ENCODE measurements at places on chromosomes 7 and 10. TPM values are rescaled to one million over a fixed set of nuclear protein-coding genes. Genes with fewer than 3 reads are reported as not detected.

Gene C7orf25
- polyA plus RNA-seq, result 7.8 TPM

Gene CARD11
- not detected for polyA plus RNA-seq

Gene ERVW-1
- polyA plus RNA-seq, result not detected

Gene TRPV5
- polyA plus RNA-seq, result not detected

Gene LIPJ
- not detected for polyA plus RNA-seq

Gene OR9A2
- not detected for polyA plus RNA-seq

Gene AGMO
- polyA plus RNA-seq, result 0.10 TPM

Gene ATOH7
- polyA plus RNA-seq, result 0.12 TPM

Gene HBP1
- 27.2 TPM for polyA plus RNA-seq

Gene BNIP3
- polyA plus RNA-seq, result 57.2 TPM

DNA sequence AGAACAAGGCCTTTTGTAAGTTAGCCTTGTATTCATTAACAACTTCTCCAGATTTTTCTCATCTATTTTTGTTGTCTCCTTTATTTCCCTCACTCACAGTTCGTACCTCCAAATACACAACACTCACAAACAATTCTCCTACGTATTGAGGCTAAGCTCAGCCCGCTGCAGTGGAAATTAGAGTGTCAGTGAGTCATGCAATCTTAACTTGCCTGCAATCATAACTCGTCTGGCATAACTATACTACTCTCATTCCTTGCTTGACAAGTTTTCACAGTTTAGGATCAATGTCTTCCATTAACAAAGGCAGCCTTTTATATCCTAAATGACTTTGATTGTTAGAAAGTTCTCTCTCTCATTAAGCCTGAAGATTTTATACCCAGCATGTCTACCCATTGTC is 23.8 kb downstream of the TMEM196 start:
- DNase-seq, result no peak

GRCh38 chr10:60414111-60414510 is 24.4 kb upstream of the ANK3 start:
- no peak for DNase-seq

DNA sequence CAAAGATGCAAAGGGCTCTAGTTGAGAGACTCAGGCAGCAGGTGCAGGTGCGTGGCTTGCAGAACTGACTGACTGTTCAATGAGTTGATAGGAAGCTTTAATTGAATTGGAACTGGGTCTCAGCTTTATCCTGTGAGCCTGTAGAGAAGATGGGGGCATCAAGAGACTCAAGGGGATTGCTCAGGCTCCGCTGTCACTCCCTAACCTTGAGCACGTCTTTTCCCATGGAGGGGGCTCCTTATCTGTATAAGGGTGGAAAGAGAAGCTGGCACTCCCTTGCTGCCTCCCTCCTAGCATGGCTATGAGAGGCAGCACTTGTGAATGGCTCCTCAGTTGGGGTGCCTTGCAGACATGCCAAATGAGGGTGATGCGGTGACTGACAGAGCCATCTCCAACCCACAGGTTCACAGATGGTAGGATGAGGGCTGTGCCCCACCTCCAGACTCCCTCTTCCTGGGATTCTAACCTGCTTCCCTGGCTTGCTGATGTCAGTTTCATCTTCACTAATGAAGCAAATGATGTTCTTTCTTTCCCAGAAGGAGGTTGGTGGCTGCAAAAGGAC is 12.4 kb upstream of the PLEKHA1 start:
- DNase-seq, result no peak

DNA sequence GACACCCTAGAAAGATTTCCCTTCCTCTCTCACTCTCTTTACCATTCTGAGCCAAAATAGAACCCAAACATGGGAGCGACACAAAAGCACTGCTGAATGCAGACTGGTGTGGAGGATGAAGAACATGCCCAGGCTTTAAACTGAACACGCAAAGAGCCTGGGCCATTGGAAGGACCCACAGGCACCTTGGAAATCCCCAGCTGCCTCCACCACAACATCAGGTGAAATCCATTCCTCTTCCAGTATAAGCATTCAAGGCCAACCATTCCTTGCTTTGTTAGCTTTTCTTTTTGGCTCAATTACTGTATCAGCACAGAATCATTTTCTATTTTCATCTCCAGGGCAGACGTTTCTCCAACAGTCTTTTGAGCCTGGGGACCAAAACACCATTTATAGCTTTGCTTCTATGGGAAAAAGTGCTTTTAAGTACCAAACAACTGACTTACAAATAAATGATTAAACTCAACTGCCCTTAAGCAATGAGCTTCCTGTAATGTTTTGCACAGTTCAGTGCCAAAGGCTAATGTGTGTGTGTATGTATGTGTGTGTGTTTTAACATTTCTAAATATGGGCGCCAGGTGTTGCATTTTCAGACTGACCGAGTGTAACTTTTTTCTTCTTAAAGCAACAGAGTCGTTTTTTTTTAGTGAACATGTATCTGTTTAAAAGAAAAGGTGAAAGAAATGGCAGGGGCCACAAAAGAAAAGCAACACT is 16.2 kb upstream of the BLNK start:
- no peak for DNase-seq

DNA sequence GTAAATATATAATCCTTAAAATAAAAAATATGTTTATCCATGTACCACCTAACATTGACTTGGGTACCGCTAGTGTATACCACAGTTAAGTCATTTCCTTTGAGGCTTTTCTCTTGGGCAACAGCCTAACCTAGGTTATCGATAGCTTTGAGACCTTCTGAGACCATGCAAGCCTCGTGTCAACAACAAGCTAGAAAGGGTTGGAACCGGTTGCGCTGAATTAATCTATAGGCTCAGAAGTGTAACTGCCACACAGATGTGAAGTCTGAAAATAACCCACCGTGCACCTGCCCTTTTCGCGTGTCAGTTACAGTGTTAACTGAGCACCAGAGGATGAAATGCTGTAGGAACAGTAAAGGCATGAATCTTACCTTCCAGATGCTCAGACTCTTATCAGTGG is 59.8 kb downstream of the ARID5B start:
- DNase-seq, result no peak

DNA sequence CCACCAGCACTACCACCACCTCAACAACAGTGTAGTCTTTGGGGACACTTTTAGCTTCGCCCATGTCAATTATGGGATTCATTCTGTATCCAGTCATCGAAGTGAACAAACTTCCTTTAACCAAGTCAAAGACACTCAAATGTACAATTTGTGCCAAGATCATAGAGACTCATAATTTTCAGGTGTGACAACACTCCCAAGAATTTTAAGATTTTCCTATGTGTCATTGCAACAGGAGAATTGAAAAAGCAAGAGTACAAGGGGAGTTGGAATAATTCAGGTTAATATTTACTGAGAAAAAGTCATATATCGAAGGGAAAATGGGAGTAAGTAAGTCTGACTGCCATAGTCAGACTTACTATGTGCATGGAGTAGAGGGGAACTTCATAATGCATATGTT is 26.2 kb downstream of the PON1 start:
- no peak for DNase-seq

DNA sequence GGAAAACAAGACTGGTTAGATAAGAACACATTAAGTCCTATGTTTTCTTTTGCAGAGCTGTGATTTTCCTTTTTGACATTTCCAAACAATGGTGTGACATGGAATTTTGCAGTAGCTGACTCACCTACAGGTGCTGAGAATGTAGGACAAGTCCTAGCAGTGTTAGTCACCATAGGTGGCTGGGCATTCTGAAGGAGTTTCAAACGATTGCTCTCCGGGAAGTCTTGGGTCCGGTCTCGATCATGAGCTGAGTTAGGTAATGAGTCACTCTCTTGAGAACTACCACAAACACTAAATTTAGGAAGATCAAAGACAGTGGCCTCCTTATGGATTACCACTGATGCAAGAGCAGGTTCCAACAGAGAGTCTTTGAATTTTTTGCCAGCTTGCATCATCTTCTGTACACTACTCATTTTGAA is 3.6 kb downstream of the FIGNL1 start:
- no peak for DNase-seq

- DNase-seq, result no peak
These were observed 36.5 kb downstream of the MALSU1 start for GRCh38 chr7:23335621-23336020.

DNA sequence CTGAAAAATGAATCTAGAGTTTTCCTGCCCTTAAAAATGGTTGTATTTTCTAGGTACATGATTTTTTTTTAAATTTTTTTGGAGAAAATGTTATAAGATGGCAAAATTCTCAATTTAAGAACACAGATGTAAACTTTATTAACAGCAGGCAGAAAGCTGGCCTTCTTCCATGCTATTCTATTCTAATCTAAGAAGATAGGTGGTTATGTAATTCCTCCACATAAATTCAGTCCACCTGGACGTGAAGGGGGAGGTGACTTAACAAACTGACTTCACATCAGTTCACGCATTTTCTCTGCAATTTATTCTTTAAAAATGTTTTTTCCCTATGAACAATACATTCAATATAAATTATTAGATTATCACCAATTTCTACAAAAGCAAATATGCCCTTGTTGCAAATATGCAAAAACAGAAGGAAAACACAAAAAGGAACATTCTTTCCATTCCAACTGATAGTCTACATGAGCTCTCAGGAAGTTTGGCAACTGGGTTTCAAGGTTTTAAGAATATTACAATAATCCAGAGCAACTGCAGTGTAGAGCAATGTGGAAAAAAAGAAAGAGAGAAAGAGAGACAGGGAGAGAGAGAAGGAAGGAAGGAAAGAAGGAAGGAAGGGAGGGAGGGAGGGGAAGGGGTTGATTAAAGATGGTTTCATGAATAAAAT is 76.8 kb downstream of the HIBADH start:
- no peak for DNase-seq

DNA sequence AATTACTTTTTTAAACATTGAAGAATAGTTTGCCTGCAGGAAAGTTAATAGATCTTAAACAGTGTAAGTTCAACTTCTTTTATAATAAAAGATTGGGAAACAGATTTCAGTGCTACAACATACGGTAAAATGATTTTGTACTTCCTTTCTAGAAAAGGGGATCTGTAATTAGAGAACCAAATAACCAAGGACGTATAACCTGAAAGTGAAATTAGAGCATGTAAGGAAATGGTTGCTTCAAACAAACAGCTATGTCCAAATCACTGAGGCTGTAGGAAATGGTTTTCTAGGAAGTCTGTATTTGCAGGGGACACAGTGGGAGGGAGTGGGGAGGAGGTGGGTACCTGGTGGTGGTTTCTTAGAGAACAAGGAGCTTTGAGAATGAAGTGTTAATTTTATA is 57.9 kb upstream of the EXOC6 start:
- no peak for DNase-seq

DNA sequence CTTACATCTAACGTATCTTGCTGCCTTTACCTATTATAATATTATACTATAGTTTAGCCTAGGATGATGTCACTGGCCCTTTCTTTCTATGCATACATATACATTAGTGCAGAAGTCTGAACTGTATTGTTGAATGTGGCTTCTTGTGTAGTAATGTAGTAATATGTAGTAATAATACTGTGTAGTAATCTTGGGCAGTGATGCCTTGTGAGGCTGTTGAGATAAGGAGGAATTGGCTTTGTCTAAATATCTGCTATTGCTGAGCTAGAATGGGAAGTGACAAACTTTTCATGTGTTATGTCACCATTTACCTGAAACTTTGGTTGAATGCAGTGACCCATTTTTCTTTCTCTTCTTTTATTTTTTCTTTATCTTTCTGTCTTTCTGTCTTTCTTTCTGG is 11.0 kb downstream of the GLCCI1 start:
- DNase-seq, result no peak

DNA sequence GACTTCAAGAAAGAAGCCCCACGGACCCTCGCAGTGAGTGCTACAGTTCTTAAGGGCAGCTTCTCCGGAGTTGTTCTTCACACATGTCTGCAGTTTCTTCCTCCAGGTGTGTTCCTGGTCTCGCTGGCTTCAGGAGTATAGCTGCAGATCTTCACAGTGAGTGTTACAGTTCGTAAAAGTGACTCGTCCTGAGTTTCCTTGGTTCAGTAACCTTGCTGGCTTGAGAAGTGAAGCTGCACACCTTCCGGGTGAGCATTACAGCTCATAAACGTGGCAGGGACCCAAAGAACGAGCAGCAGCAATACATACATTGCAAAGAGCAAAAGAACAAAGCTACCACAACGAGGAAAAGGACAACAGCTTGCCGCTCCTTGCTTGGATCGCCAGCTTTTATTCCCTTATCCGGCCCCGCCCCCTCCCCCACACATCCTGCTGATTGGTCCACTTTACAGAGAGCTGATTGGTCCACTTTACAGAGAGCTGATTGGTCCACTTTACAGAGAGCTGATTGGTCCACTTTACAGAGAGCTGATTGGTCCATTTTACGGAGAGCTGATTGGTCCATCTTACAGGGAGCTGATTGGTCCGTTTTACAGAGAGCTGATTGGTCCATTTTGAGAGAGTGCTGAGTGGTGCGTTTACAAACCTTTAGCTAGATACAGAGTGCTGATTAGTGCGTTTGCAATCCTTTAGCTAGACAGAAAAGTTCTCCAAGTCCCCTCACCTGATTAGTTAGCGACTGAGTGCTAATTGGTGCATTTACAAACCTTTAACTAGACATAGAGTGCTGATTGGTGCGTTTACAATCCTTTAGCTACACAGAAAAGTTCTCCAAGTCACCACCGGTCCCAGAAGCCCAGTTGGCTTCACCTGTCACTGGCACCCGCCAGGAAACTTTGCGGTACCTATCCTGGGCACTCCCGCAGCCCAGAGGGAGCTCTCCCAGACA is 165.3 kb downstream of the AGMO start:
- DNase-seq, result no peak

- DNase-seq, result no peak
These were observed 9.7 kb downstream of the FHIP2A start for GRCh38 chr10:114831186-114831867.

GRCh38 chr7:110994028-110994967 is 96.6 kb upstream of the LRRN3 start:
- no peak for DNase-seq

- no peak for DNase-seq
These were observed 115.7 kb downstream of the MTPAP start for GRCh38 chr10:30233186-30233959.

DNA sequence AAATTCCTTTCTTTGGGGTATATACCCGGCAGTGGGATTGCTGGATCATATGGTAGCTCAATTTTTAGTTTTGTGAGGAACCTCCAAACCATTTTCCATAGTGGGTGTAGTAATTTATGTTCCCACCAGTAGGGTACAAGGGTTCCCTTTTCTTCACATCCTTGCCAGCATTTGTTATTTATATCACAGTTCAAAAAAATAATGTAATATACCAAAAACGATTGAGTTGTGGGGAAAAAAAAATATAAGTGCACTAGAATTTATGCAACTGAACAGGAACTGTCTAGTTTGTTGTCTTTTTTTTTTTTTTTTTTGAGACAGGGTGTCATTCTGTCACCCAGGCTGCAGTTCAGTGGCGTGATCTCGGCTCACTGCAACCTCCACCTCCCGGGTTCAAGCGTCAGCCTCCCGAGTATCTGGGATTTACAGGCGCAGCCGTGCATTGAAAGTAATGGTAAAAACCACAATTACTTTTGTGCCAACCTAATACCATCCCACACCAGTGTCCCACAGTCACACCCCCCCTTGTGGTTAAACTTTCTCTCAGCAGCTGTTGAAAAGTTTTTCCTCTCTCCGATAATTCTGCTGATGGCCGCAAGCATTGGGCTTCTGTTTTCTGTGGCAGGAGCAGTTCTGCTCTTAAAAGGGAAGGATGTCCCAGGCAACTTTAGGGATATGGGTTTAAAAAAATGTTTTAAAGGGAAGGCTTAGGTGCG is 6.8 kb upstream of the LAT2 start:
- DNase-seq, result peak; percentile 64

- DNase-seq, result peak; percentile 48
These were observed 16.5 kb downstream of the KDM7A start for GRCh38 chr7:140160308-140160707.

- no peak for DNase-seq
These were observed 116.0 kb downstream of the CDCA7L start for GRCh38 chr7:21829731-21830130.
